ENCODE measurements at places on chromosomes 3 and 15.

DNA sequence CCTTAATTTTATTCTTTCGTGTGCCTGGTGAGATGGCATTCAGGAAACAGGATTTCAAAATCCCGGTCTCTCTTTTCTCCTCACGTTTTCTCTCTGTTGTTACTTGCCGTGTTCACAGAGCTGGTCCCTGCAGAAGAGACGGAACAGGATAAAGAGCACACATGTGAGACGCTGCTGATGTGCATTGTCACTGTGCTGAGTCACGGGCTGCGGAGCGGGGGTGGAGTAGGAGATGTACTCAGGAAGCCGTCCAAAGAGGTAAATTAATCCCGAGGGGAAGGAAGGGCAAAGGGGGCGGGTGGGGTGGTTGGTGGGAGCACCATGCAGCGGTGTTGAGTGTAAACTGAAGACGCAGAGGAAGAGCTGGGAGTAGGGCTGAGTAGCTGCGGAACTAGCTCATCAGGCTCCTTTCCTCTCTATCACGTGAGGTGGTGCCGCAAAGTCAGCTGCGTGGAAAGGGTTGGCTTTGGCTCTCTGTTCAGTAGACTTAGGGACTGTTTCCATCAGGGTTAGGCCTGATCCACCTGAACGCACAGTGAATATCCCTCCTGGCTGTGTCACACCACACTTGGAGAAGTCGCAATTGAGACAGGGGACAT is 164.8 kb upstream of the BHLHE40 start:
- DNase-seq = no peak

DNA sequence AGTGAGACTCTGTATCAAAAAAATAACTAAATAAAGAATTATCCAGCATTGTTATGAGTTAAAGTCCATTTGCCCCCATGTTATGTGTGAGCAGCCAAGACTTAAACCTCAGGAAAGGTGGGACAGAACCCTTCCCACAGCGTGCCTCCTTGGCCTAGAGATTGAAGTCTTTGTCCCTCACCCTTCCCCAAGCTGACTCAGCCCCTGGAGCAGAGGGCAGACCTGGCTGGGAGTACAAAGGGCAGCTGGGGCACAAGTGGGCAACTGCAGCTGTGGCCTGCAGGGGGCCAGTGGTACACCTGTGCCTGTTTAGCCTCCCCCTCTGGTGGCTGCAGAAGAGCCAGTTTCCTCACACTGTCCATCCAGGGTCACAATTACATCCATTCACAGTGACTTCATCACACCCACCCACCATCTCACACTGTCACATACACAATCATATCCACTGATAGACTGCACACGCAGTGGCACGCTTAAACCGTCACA is 940 bp upstream of the ACY1 start:
- DNase-seq = no peak

- DNase-seq = no peak
Measured at GRCh38 chr3:125349055-125349454, 26.1 kb downstream of the ZNF148 start.

DNA sequence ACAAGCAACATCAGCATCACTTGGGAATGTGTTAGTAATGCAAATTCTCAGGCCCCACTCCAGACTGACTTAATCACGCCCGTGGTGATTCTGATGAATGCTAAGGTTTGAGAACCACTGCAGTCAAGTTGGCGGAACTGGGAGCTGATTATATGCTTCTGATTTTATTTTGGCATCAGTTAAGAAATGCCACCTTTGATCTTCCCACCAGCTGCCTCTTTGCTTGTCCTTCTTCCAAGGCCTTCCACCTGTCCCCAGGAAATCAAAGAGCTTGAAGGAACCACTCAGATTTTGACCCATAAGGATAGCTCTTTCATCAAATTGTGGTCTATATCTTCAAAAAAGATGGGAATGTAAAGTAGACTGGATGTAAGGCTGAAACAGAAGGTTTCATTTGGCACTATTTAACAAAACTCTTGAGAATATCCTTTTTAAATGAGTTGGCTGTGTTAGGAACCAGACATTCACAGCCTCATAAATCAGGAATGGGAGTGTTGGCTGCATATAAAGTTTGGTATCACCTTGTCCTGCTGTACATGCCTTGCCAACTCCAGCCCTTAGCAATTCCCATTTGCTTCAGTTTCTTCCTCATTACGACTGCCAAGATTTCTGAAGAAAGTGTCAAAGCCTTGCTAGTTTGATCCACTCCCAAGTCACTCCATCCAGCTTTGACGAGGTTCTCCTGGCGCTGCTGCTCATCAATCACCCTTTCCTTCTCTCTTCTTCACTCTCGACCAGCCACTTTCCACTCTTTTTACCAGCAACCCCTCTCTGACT is 125.8 kb upstream of the NPHP3 start:
- DNase-seq = no peak

DNA sequence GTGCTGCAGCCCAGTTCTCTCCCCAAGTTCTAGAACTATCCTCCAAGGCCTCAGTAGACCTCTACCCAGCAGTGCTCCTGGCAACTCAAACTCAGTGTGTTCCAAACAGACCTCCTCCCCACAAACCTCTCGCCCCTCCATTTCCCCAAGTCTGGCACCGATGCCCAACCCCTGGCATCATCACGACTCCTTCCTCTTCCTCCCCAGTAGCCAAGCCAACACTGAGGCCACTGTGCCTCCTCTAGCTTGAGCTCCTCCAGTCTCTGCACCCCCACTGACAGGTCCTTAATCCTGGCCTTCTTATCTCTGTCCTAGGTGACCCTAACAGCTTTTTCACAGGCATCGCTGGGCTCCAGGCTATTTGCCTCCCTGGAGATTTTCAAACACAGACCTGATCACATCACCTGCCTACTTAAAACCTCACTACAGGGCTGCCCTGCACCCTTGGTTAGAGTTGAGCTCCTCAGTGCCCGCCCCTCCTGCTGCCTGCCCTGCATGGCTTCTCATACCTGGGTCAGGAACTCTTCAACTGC is 6.8 kb downstream of the ARPIN start:
- DNase-seq = no peak

Data from stimulated activated CD4-positive, alpha-beta T cell treated with anti-CD3 and anti-CD28 coated beads, Interleukin-1b, Interleukin-23, amount 100 ng/mL, for 4 hours (primary cell).